Choroid plexus epithelial cell (primary cell): ENCODE measurements at places on chromosomes 3 and 15.

DNA sequence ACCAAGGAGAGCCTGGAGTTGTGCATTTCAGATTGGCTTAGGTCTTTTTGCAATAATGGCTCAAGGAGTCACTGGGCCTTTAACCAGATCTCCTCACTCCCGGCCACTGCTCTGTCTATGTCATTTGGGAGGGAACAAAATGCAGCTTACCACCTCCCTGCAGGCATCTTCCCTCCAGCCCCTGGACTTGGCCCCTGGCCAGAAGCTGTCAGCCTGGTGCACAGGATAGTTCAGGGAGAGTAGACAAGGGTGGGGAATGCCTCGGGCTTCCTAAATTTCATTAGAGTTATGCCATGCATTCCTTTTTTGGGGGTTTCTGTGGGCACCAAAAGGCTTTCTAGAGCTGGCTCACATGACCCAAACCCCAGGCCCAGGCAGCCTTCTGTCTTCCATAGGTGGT, 70.2 kb upstream of the HRH1 start:
- DNase-seq, result no peak

GRCh38 chr3:58355179-58355578, 22.5 kb downstream of the PXK start:
- DNase-seq, result no peak

DNA sequence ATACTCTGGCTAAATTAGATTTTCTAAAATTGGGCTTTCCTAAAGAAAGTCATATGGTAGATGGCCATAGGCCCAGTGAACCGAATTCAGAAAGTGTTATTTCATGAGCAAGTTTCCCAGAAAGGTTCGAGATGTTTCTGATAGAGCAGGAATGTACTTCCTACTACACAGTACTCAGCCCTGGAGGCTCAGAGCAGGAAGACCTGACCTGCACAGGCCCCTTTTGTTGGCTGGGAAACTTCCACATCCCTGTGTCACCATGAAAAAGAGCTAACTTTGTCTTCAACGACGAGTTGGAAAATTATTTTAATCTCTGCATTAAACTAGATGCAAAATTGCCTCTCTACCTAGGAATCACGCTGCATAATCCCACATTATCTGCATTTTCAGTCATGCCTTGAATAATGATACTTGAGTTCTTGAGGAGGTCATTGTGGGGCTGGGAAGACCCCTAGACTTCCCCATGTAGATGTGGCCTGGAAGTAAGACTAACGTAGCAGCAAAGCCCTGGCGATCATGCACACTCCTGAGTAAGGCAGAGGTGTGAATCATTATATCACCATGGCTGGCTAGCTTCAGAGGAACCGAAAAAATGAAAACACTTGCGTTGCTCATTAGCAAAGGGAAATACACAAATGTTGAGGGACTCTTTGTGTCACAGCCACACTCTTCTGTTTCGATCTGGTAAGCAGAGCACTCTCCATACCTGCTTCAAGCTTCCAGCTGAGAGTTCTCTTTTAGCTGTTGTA, 47.1 kb downstream of the CMTM7 start:
- peak; percentile 37 for DNase-seq

- DNase-seq, result no peak
These were observed 582.2 kb upstream of the PPP2R3A start for GRCh38 chr3:135383301-135383700.

DNA sequence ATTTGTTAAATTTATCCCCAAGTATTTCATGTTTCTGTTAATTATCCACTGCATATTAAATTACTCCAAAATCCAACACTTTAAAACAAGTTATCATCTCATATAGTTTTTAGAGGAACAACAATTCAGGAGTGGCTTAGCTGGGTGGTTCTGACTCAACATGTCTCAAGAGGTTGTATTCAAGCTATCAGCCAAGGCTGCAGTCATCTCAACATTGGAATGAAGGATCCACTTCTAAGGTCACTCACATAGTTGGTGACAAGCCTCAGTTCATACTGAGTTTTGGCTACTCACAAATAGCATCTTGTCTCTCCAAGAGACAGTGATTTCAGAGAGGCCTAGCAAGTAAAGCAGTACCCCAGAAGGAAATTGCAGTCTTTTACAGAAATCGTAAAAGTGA, 134.7 kb downstream of the NR2E3 start:
- DNase-seq, result no peak

- no peak for DNase-seq
These were observed 3.6 kb downstream of the PRSS50 start for GRCh38 chr3:46713898-46714552.

DNA sequence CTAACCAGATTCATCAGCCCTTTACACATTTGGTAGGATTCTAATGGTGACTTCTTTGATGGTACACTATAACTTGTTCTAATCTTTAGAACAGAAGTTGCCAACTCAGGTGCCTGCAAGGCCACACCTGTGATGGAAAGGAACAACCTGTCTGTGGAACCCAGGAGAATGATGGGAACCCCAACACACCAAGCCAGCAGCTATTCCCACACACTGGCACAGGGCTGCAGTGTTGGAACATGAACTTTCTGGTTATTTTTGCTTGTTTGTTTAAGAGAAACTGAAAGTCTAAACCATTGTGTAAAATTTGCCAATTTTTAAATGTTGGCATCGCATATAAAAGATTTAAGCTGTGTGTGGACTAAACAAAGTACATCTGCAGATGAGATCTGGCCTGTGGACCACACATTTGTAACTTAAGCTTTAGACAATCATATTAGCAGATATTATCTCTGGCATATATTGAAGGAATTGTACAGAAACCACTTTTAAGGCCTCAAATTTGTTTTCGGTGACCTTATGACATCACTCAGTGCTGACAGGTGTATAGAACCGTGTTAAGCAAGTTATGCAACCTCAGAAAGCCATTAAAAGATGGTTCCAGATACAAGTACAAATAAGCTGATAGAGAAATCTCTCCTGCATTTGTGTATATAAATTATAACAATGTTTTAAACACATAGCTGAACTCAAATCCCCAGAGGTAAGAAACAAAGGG, 242.9 kb downstream of the SLC9A9 start:
- peak; percentile 18 for DNase-seq

GRCh38 chr3:185943760-185944106, 5.9 kb upstream of the TRA2B start:
- DNase-seq, result no peak

GRCh38 chr3:5388091-5388490, 200.6 kb downstream of the EDEM1 start:
- no peak for DNase-seq

- DNase-seq, result no peak
These were observed 122.5 kb downstream of the TJP1 start for GRCh38 chr15:29699791-29700190.

DNA sequence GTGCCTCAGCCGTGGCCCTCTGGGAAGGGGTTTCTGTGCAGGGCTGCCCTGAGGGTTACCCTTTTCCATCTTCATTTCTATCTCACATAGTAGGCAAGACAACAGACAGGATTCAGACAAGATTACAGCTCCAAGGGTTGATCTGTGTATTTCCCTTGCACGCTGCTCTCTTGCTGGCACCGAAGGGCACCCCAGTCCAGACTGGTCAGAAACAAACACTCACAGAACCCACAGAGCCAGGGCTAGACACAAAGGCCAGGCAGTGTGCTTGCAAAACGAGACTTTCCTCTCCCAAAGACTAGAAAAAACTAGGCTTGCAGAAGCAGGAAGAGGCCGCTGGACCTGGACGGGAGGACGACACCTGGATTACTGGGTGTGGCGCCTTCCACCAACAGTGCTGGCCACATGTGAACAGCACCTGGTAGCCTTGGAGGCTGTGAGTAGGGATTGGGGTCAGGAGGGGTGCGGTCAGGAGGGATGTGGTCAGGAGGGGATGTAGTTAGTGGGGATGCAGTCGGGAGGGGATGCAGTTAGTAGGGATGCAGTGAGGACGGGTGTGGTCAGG, 96.8 kb downstream of the BDH1 start:
- no peak for DNase-seq

- DNase-seq, result peak; percentile 2
These were observed 453.5 kb downstream of the SOX2 start for GRCh38 chr3:182165234-182165633.

DNA sequence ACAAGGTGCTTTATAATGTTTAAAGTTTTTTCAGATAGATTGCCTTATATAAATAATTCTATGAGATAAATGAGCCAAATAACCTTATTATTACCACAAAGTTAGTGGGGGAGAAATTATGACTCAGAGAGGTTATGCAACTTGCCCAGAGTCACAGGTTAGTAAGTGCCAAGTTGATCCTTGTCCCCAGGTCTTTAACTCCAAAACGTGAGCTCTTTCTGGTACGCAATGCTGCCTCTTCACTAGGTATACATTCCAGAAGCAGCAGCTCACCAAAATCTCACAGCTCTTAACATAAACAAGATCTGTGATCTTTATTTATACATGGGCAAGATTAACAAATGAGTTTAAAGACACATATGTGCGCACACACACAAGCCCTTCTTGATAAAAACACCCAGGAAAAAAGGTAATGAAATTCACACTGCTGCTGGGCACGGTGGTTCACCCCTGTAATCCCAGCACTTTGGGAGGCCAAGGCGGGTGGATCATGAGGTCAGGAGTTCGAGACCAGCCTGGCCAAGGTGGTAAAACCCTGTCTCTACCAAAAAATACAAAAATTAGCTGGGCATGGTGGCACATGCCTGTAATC, 59.8 kb upstream of the NR2F2 start:
- peak; percentile 68 for DNase-seq

GRCh38 chr15:84973492-84974460, 7.9 kb upstream of the PDE8A start:
- DNase-seq, result no peak

- no peak for DNase-seq
These were observed 755.7 kb upstream of the ALCAM start for GRCh38 chr3:104610730-104611652.

DNA sequence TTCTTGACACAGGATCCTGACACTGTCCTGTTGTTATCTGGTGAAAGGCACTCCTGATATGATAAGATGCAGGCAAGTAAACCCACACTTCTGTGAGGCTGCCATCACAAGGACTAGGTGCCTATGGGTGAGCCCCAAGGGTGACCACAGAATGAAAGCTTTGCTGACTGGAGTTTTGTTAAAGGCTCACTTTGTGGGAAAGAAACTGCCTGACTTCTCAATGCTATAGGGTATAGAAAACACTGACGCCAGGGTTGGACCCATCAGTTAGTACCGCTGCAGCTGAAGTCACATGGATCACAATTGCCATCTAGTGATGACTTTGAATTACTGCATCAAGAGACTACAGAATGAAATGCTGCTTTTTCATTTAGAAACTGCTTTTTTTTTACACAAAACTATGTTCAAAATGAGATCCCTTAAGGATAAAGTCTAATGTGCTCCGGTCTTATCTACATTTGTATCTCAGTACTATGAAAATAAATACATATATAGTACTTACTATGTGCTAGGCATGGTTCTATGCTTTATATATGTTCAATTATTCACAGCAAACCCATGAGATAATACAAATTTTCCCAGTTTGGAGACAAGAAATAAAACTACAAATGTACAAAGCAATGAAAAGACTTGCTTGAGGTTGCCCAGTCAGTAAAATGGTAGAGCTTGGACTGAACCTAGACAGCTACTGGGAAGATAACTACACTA, 64.2 kb upstream of the CMSS1 start:
- DNase-seq, result peak; percentile 93

DNA sequence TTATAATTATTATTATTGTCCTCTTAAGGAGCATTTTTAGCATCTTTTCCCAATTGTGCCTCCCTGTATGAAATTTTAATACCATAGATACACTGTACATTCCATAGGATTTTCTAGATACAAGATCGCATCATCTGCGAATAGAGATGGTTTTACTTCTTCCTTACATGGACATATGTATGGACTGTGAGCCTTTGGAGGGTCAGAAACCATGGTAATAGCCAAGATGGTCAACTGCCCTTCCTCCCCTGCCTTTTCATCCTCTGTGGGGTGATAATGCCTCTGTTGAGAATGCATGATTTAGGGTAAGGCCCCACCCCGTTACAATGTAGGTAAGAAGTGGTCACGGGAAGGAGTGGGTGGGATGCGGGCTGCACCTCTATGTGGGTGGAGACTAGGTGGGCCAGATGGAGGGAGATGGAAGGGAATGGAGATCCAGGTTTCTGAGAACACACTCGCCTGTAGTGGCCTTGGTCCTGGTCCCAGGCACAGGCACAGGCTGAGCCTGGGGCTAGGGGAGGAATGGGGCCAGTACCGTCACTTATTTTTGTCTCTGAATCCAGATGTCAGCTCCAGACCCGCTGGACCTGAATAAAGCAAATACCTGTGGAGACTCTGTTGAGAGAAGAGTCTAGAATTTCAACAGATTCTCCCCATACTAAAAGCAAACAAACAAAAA, 31.7 kb downstream of the GOLGA6A start:
- DNase-seq, result no peak

DNA sequence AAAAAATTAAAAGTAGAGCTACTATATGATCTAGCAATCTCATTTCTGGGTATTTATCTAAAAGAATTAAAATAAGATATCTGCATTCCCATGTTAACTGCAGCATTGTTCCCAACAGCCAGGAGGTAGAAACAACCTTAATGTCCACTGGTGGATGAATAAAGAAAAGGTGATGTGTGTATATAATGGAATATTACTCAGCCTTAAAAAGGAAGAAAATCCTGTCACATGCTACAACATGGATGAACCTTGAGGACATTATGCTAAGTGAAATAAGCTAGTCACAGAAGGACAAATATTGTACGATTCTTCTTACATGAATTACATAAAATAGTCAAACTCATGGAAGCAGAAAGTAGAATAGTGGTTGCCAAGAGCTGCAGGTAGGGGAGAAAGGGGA, 119.4 kb upstream of the BHLHE40 start:
- DNase-seq, result no peak

- DNase-seq, result peak; percentile 76
These were observed 24.3 kb upstream of the POLG start for GRCh38 chr15:89358755-89359439.

DNA sequence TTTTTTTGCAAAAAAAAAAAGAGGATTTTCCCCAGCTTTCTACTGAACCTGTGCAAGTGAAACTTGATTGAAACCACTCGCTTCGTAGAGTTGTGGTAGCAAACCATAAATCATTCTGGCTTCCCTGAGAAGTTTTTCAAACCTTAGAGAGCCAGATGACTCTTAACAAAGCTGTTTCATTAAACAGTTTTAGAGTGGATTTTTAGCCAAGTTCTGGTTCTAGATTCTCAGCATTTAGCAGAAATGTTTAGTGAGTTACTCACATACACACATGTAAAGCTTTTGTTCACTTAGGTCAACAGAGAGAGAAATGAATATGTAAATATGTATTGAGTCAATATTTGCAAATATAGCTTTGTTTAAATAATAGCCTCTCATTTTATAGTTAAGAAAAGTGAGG, 18.1 kb upstream of the CCR9 start:
- DNase-seq, result no peak
